ENCODE measurements at places on chromosomes 5 and 9.

DNA sequence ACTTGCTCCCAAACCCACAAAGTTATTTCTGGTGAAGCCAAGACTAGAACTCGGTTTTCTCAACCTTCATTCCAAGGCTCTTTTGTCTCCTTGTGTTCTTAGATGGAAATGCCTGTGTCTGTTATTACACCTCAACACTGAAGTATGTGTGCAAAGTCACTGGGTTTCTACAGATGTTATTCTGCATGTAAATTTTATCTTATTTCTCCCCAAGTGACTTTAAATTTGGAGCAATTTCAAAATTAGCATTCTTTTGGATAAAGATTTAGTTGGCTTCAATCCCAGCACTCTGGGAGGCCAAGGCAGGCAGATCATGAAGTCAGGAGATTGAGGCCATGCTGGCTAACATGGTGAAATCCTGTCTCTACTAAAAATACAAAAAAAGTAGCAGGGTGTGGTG is 104.4 kb upstream of the GNA14 start:
- DNase-seq: no peak

DNA sequence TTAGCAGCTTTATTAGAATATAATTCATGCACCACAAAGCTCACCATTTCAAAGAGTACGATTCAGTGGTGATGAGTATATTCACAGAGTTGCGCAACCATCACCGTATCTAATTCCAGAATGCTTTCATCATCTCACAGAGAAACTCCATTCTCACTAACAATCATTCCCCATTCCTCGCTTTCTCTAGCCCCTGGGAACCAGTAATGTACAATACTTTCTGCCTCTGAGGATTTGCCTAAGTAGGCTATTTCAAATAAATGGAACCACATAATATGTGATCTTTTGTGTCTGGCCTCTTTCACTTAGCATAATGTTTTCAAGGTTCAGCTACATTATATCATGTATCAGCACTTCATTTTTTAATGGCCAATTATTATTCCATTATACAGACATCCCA is 145.1 kb upstream of the ADAMTS16 start:
- no peak for DNase-seq

GRCh38 chr9:4886698-4887097 is 94.0 kb downstream of the RCL1 start:
- no peak for DNase-seq

- peak; percentile 89 for DNase-seq
Measured at GRCh38 chr5:181246276-181247049, 2.8 kb upstream of the RACK1 start.

- no peak for DNase-seq
Measured at GRCh38 chr9:108099854-108100253, 610.3 kb upstream of the KLF4 start.

GRCh38 chr9:126160067-126160853 is 166.4 kb upstream of the MVB12B start:
- DNase-seq: no peak

DNA sequence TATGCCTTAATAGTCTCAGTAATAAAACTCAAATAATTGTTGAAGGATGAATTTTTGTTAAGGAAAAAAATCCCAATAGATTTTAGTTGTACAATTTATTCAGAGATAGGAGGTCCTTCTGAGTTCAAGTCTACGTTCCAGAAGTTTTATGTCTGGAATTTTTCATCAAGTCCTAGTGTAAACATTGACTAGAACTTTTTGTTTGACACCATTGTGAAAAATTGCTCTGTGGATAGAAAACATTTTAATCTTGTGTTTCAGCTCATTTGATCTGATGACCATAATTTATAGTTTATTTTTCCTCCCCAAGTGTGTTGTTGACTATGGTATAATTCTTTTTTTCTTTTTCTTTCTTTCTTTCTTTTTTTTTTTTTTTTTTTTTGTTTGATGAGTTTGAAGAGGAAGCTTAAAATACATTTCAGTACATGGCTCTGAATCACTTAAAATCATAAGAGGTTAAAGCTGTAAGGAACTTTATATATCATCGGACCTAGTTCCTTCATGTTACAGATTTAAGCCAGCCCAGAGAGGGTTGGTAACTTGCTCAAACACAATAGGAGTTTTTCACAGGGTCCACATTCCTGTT is 20.7 kb downstream of the ITGA1 start:
- DNase-seq: no peak

- no peak for DNase-seq
Measured at GRCh38 chr5:447501-447900, 4.5 kb downstream of the EXOC3 start.
